ENCODE measurements at places on chromosomes 3 and 15. TPM values are rescaled to one million over a fixed set of nuclear protein-coding genes. Genes with fewer than 3 reads are reported as not detected.

- no peak overlapping the region for H3K4me3 ChIP-seq
- no peak overlapping the region for H3K27ac ChIP-seq
- H3K27me3 ChIP-seq, result no peaks in the 10 kb centered on the region
- no peaks in the 10 kb centered on the region for H3K4me1 ChIP-seq
- H3K36me3 ChIP-seq, result no peaks in the 10 kb centered on the region
Measured at GRCh38 chr15:39269821-39270220, 311.1 kb upstream of the THBS1 start.

The GOLGA8R gene
- total RNA-seq, result 1.2 TPM

The IL16 gene
- 2.3 TPM for total RNA-seq

GRCh38 chr3:128383316-128384235 lies 83.1 kb downstream of the DNAJB8 start:
- H3K4me1 ChIP-seq, result peaks cover 47% of the 10 kb centered on the region
- H3K36me3 ChIP-seq, result no peaks in the 10 kb centered on the region
- H3K27me3 ChIP-seq, result no peaks in the 10 kb centered on the region
- DNase-seq, result no peak
- H3K27ac ChIP-seq, result no peak overlapping the region

GRCh38 chr15:55907797-55908196 lies 85.6 kb downstream of the NEDD4 start:
- H3K27me3 ChIP-seq, result no peaks in the 10 kb centered on the region
- no peak overlapping the region for H3K27ac ChIP-seq
- no peak overlapping the region for H3K4me3 ChIP-seq
- H3K36me3 ChIP-seq, result no peaks in the 10 kb centered on the region

The PRSS50 gene
- not detected for total RNA-seq

- H3K27me3 ChIP-seq, result no peaks in the 10 kb centered on the region
- H3K4me3 ChIP-seq, result no peak overlapping the region
- H3K4me1 ChIP-seq, result no peaks in the 10 kb centered on the region
- H3K27ac ChIP-seq, result no peak overlapping the region
Measured at GRCh38 chr3:115927197-115927596, 303.9 kb downstream of the GAP43 start.

The UBXN7 gene
- total RNA-seq, result 15.1 TPM

The CHL1 gene
- total RNA-seq, result 29.3 TPM

The NPAP1 gene
- not detected for total RNA-seq

GRCh38 chr3:172279191-172279640 lies 169.0 kb downstream of the GHSR start:
- H3K27me3 ChIP-seq, result no peaks in the 10 kb centered on the region
- H3K4me3 ChIP-seq, result no peak overlapping the region
- H3K27ac ChIP-seq, result peak overlapping the region; percentile 26
- H3K36me3 ChIP-seq, result no peaks in the 10 kb centered on the region

DNA sequence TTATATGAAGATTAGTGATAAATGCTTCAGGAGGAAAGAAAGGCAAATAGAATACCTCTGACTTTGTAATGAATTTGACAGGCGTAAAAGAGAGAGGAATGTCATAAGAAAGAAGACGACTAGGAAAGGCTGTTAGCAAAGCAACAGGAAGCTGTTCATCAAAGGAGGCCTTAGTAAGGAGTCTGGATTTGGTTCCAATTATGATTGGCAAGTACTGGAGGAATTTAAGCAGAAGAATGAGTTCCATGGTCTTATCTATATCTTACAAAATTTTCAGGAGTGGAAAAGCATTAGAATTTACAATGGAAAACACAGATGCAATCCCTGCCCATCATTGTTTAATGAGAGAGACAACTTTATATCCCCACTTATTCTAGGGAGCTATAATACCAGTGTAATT lies 13.8 kb downstream of the PLSCR1 start:
- H3K36me3 ChIP-seq, result peaks cover 70% of the 10 kb centered on the region
- H3K27me3 ChIP-seq, result no peaks in the 10 kb centered on the region
- no peak overlapping the region for H3K27ac ChIP-seq
- no peaks in the 10 kb centered on the region for H3K4me1 ChIP-seq
- no peak for DNase-seq

The NR2F2 gene
- 6.3 TPM for total RNA-seq

The TNIK gene
- total RNA-seq, result 5.4 TPM

DNA sequence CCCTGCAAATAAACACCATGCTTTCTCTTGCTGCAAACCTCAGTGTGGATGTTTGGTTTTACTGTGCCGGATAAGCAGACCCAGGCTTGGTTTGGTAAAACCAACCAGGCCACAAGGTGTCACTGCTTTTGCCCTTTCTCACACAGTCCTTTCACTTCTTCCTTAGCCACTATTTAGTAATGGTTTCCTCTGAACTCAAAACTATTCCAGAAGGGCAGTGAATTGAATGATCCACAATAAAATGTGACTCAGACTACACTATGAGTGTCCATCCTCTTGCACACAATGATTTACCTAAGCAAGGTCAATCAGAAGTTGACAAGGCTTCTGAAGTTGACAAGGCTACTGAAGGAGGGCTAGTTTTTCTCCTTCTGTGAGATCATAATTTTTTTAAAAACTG lies 552.4 kb upstream of the CCDC54 start:
- no peaks in the 10 kb centered on the region for H3K4me1 ChIP-seq
- DNase-seq, result no peak
- no peak overlapping the region for H3K27ac ChIP-seq

The MCF2L2 gene
- 2.9 TPM for total RNA-seq

GRCh38 chr3:108511055-108511454 lies 659 bp upstream of the MYH15 start:
- H3K27me3 ChIP-seq, result no peaks in the 10 kb centered on the region
- H3K36me3 ChIP-seq, result no peaks in the 10 kb centered on the region
- H3K4me3 ChIP-seq, result no peak overlapping the region
- H3K4me1 ChIP-seq, result no peaks in the 10 kb centered on the region

The KY gene
- total RNA-seq, result not detected

The MED12L gene
- 0.29 TPM for total RNA-seq

The MINAR1 gene
- total RNA-seq, result 0.03 TPM

DNA sequence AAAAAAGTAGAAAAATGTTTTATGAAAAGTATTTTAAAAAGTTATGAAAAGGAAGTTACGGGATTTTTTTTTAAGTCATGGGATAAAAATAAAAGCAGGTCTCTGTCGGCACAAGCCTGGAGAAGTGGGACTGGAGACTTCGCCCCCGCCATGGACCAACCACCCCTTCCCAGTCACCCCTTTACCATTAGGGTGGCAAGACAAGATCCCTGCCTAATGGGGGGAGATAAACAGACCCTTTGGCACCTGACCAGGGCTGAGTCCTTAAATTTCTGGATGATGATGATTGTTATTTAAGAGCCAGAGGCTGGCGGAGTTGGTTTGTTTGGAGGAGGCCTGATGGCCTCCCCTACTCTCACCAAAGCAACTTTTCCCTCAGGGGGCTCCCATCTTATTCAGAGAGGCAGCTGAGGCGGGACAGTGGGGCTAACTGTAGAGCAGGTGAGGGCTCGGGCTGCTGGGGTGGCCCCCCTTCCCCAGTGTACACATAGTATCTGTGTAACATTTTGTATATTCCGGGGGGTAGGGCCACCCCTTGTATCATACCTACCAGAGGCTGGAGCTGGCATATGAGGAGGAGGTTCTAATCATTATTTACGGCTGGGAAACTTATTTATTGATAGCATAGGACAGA lies 74.0 kb downstream of the ADAMTS7 start:
- H3K27me3 ChIP-seq, result no peaks in the 10 kb centered on the region
- H3K36me3 ChIP-seq, result no peaks in the 10 kb centered on the region
- no peaks in the 10 kb centered on the region for H3K4me1 ChIP-seq
- no peak overlapping the region for H3K4me3 ChIP-seq
- no peak for DNase-seq

DNA sequence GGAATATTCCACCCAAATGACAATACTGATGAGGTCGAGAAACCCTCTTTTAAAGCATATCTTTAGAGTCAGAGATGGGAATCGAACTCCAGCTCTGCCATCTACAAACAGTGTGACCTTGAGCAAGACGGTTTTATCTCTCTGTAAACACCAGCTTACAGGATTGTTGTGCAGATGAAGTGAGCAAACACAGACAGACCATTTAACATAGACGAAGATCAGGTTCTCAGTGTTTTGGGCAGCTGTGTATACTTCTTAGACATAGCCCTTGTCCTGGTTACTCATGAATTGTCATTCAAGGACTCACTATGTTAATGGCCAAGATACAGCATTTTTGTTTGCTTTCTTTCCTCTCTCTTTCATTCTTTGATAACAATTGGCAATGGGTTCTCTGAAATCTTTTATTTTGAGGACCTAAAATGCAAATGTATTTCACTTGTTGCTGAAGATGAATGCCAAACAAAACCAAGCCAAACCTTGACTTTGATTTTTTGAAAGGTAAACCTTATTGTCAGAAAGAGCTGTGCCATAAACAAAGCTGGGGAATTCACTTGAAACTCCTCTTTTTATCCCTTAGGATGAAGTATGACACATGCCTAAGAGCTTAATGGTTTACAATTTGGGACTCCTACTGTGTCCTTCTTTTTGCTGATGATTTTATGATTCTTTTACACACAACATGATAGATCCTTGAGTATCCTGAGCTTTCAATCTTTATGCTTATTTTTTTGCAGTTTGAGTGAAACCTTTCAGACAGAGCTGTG lies 250.0 kb upstream of the PDZRN3 start:
- H3K27me3 ChIP-seq, result no peaks in the 10 kb centered on the region
- no peaks in the 10 kb centered on the region for H3K36me3 ChIP-seq
- H3K4me3 ChIP-seq, result no peak overlapping the region
- no peak overlapping the region for H3K27ac ChIP-seq
- no peak for DNase-seq

- H3K4me1 ChIP-seq, result peaks cover 26% of the 10 kb centered on the region
- H3K36me3 ChIP-seq, result no peaks in the 10 kb centered on the region
- peaks cover 13% of the 10 kb centered on the region for H3K27me3 ChIP-seq
- no peak for DNase-seq
Measured at GRCh38 chr3:98731720-98732285, 31.3 kb upstream of the ST3GAL6 start.

The ZBED2 gene
- total RNA-seq, result 9.4 TPM

The ADAMTS7 gene
- 0.42 TPM for total RNA-seq

The NR1I2 gene
- total RNA-seq, result not detected

Measured in esophagus squamous epithelium (tissue), 5 donors.